Putamen (tissue), 1 donor: ENCODE measurements at places on chromosomes 2 and 18.

- no peak for DNase-seq
Observed at GRCh38 chr2:206154197-206154596, 5.0 kb downstream of the NDUFS1 start.

DNA sequence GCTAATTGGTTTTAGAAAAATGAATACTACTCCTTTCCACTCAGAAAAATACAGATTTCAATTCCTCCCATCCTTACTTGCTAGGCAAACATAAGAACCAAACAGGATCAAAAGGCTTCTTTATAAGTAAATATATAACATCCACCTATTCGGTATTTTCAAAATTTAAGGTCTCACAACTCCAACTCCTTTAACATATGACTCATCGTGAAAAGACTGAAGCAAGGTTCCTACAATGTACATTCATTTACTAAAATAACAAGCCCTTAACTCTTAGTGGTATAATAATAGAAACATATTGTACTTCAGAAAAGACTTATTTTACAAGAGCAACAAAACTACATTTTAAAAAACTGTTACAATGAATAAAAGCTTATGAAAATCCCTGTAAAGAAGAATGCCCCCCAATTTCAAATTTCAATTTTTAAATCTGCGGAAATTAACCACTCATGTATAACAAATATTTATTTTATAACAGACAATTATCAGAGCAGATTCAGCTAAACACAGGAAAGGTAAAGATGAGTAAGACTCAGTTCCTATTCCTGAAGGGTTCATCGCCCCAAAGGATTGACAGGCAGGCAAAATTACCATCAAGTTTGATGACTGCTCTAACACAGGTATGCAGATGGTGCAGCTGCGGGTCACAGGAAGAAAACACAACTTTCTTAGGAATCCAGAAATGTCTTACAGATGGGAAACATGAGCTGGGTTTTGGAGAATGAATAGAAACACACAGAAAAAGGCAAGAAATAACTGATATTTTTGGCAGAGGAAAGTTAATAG, 96.4 kb downstream of the COBLL1 start:
- DNase-seq = no peak

GRCh38 chr2:238576674-238577073, 149.9 kb downstream of the ASB1 start:
- no peak for DNase-seq

DNA sequence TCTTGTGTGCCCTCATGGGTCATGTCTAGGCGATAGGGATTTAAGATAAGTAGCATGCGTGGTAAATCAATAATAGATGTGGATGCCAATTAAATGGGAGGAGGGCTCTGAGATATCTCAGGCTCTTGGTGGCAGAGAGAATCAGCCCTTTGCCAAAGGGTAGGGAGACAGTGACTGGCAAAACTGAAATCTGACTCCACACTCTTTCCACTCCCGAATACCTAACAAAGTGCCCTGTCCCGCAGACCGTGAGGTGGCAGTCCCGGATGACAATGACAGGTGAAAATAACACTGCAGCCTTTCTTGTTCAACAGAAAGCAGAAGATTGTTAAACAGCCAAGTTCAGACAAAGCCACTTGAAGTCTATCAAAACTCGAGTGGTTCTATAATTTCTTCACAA, 47.0 kb downstream of the C2orf76 start:
- DNase-seq = no peak

- DNase-seq = no peak
Observed at GRCh38 chr2:161417438-161418274, 1.6 kb downstream of the TBR1 start.

GRCh38 chr2:67532387-67532786, 135.3 kb downstream of the ETAA1 start:
- no peak for DNase-seq
